ENCODE measurements at places on chromosomes 6 and 20. TPM values are rescaled to one million over a fixed set of nuclear protein-coding genes. Genes with fewer than 3 reads are reported as not detected.

- DNase-seq: no peak
Observed at GRCh38 chr6:33790910-33791309, 2.0 kb upstream of the LEMD2 start.

DNA sequence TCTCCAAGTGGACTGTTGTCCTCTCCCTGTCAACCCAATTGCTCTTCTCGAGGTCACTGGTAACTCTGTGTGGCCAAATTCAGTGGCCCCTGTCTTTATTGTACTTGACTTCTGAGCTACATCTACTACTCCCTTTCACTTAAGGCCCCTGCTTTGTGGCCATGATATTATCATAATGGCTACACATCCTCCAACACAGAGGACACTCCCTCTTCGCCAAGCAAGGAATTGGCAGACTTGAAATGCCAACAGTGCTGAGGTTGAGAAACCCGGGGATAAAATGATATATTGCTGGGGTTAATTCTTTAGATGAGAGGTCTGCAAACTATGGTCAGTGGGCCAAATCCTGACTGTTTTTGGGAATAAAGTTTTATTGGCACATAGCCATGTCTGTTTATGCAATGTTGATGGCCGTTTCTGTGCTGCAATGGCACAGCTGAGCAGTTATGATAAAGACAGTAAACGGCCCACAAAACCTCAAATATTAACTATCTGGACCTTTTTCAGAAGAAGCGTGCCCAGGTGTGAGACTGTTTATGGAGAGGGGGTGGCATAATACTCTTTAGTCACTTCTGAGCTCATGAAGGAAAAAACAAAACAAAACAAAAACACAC is 12.0 kb upstream of the MRPS10 start:
- DNase-seq: no peak

DNA sequence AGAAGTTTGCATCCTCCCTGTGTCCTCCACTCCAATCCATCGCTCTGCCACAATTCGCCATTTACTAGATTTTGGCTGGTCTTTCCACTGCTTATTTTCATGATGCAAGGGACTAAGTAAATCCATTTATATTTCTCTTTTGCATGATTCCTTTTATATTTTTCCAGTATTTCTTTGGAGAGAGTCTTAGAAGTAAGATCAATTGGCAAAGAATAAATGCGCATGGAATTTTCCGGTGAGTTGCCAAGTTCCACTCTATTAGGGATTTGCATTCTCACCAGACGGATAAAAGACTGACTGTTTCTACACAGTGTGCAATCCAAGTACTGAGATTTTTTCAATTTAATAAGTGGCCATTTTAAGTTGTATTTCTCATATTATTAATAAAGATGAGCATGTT is 91.7 kb upstream of the PHACTR3 start:
- no peak for DNase-seq

GRCh38 chr6:168516944-168517741 is 76.2 kb downstream of the SMOC2 start:
- no peak for DNase-seq

DNA sequence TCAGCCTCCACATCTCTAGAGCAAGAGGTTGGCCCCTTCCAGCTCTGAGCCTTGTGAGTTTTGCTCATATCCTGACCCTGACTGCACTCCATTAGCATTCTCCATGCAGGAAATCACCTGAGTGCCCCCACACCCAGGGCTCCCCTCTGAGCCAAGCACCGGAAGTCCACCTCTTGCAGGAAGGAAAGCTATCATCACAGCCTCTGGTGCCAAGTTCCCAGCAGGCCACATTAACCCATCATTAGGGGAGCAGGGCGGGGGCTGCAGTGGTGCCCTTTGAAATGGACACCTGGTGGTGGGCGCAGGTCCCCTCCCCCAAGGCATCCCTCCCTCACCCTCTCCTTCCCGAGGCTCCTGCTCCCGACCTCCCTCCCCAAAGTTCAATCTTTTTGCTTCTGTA is 16.1 kb downstream of the GRM4 start:
- DNase-seq: no peak

GRCh38 chr6:16414205-16414604 is 175.8 kb downstream of the GMPR start:
- no peak for DNase-seq

The HUS1B gene
- total RNA-seq: 1.4 TPM

The MAP7 gene
- 30.8 TPM for total RNA-seq

The MAFB gene
- 1.3 TPM for total RNA-seq

The SIRPB1 gene
- total RNA-seq: not detected

The PBOV1 gene
- total RNA-seq: not detected

The BAG2 gene
- 1.7 TPM for total RNA-seq
